ENCODE measurements at places on chromosomes 7 and 10.

DNA sequence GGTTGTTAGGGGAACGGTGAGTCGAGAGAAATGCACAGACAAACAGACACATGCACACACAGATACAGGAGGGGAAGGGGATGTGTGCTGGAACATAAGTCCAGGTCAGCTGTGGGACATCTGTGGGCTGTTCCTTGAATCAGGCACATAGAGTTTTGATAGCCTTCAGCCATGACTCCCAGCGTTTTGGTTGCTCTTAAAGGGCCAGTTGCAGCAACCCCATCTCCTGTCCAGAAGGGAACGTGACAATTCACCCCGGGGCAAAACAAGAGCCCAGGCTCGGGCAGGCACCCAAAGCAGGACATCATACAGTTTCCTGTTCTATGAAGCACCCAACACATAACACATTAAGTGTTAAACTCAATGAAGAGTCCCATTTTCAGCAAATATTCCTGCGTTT is 9.6 kb downstream of the INSYN2A start:
- DNase-seq = no peak

DNA sequence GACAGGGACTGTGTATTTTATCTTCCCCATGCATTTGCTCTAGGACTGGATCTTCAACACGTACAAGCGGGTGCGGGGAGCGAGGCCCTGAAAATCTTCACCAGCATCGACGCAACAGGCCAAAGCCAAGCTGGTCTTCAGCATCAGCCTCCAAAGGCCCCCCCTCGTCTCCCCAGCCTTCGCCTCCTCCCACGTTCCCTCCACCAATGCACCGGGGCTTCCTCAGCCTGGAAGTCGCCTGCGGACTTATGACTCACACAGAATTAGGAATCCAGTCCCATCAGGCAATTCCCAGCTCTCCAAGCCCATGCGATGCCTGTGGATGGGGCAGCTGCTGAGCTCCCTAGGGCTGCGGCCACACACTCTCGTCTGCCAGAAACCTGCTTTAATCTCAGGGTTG is 36.3 kb upstream of the RNF32 start:
- no peak for DNase-seq

DNA sequence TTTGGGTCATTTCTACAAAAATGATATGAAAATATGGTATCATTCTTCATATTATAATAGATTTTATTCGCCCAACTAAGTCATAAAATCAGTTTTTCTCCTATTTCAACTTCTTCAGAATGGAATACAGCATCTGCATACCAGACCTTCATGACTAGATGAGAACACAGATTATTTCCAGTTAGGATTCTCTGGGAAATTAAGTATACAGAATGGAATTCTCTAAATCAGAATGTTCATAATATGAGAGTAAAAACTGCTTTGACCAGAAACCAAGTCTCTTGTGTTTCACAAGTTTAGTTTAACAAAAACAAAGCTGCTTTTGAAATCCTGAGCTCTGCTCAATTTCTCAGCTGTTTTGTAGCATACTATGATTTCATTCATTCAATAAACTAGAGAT is 160.3 kb upstream of the SEMA3A start:
- DNase-seq = no peak

- no peak for DNase-seq
Measured at GRCh38 chr10:120782336-120782735, 68.8 kb upstream of the WDR11 start.

Data from nucleus accumbens (tissue), 56 donors.